ENCODE measurements at places on chromosomes 3 and 15.

- DNase-seq: no peak
These were observed 981.2 kb upstream of the CFAP20DC start for GRCh38 chr3:60030982-60031381.

- DNase-seq: no peak
These were observed 3.3 kb downstream of the P2RY14 start for GRCh38 chr3:151275091-151275490.

GRCh38 chr15:93382200-93382820, 293.3 kb upstream of the RGMA start:
- DNase-seq: no peak

GRCh38 chr3:46883054-46883829, 5.7 kb downstream of the PTH1R start:
- DNase-seq: no peak

GRCh38 chr3:183274609-183275008, 21.6 kb downstream of the B3GNT5 start:
- peak; percentile 90 for DNase-seq

GRCh38 chr3:33132019-33132360, 18.2 kb downstream of the CRTAP start:
- DNase-seq: no peak

DNA sequence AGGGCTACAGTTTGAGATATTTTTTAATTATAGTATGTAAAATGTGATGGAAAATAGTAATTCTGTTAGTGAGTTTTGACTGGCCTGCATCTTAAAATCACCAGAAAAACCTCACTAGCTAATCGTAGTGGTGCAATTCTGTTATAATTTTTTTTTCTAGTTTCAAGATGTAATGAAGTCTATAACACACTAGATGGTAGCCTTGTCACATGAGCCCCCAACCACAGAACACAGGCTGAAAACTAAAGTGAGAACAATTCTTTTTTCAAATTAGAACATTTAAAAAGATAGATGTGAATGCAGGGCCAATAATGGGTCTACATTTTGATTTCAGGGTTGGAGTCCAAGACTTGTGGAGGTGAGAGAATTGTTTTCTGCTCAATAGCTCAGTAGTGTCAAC, 83.3 kb upstream of the KCNH8 start:
- peak; percentile 14 for DNase-seq

DNA sequence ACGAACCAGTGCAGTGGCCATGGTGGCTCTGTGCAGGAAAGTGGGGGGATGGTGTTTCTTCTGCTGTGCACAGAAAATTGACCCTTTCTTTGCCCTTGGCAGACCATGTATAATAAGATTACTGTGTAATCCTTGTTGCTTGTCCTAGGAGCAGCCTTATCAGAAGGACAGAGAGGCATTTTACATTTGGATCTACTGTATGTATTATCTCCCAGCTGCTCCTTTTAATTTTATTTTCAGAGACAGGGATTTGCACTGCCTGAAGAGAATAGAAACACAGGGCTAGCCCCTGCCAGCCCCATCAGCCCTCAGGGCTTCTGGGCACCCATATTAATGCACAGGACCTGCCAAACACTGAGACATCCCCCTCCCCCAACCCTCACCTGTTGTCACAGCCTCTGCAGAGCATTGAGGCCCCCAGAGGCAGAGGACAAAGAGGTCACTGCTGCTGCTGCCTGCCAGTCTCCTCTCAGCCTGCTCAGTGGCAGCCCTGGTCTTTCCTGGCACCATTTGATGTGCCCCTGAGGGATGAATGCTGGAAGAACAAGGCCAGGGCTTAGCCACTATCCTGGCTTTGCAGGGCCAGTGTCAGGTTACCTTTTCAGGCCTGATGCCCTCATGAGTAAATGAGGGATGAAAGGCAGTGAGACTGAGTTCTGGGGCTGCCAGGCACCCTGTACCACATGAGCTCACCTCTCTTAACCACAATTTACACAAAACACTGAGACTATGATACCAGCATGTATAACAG, 533.4 kb downstream of the NTRK3 start:
- DNase-seq: peak; percentile 22

- DNase-seq: peak; percentile 11
These were observed 525.3 kb upstream of the ZNF717 start for GRCh38 chr3:76310667-76311066.

GRCh38 chr15:61851955-61852354, 208.3 kb downstream of the VPS13C start:
- DNase-seq: no peak

DNA sequence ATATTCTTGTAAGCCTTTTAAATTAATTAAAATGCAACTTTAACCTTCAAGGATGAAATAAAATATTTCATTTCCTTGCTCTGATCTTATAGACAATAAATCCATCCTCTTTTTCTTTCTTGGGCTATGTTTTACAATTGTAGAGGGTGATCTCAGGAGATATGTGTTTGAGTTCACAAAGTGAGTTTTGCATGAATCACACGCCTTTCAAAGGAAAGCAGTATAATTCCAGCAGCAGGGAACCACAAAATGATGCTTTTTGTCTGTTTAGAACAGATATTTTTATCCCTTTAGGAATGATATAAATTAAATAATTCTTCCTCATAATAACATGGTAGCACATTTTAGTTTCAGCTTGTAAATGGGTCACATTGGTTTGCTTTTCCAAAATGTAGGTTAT, 191.2 kb downstream of the SEMA6D start:
- DNase-seq: no peak

DNA sequence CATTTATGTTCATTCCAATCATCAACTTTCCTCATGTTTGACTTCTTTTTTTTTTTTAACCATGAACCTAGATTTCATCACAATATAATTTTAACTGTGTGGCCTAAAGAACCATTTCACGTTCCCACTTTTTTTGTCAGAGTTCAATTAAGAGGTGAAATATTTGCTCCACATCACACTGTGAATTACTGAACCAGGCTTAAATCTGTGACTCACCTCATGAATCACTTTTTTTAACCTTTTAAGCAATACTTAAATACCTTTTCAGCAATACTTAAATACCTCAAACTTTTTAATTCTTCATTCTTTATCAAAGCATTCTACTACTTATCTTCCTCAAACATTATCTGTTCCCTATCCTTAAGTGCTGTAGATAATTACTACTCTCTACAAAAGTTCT, 137.6 kb downstream of the SI start:
- DNase-seq: peak; percentile 27

DNA sequence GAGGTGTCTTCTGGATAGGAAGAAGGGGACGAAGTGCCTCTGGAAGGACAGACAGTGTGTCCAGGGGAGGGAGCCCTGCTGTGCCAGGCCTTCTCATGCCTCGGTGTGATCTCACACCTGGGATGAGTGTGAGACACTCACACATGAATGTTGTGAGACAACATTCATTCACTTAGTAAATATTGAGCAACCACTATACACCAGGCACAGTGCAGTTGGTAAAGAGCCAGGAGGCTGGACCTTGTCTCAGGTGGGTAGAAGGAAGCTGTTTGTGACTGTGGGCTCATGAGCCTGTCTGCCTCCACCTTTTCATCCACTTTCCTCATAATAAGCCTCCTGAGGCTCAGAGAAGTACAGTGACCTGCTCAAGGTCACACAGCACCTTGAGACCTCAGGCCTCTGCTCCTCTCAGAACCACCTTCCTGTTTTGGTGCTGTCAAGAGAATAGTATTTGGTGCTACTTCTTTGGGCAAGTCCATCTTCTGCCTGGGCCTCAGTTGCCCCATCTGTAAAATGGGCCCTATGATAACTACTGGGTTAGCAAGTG, 20.9 kb downstream of the SLC6A6 start:
- peak; percentile 94 for DNase-seq

- DNase-seq: no peak
These were observed 14.0 kb downstream of the VPS13C start for GRCh38 chr15:62046078-62046743.

DNA sequence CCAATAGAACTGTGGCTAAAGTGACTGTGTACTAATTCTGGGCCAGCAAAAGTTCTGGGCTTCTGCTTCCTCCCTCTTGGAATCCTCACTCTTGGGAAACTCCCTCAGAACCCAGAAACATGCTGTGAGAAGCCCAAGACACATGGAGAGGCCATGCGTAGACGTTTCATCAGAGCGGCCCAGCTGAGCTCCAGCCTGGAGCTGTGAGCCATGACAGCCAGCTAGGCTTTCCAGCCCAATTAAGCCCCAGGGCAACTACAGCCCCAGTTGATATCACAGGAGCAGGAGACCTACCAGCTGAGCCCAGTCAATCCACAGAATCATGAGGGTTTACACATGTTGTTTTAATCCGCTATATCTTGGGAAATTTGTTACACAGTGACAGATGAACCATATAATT, 43.6 kb upstream of the CNOT10 start:
- no peak for DNase-seq

- no peak for DNase-seq
These were observed 43.4 kb downstream of the NR2C2 start for GRCh38 chr3:14990780-14991148.

DNA sequence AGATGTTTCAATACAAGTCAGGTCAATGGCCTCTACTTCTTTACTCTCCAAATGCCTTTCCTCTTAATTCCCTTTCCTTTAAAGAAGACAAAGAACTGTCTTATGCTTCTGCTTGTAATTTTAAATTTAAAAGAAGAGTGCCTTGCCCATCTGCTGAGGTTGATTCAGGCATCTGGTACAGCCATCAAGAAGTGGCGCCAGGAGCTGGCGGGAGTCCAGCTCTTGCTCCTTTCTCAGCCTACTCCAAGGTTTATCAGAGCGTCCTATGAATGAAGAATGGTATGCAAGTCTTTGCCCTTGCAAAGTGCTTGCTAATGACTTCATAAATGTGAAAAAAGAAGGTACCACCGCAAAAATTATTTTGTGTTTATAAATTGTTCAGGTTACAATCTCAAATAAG, 294.6 kb upstream of the TGFBR2 start:
- no peak for DNase-seq

DNA sequence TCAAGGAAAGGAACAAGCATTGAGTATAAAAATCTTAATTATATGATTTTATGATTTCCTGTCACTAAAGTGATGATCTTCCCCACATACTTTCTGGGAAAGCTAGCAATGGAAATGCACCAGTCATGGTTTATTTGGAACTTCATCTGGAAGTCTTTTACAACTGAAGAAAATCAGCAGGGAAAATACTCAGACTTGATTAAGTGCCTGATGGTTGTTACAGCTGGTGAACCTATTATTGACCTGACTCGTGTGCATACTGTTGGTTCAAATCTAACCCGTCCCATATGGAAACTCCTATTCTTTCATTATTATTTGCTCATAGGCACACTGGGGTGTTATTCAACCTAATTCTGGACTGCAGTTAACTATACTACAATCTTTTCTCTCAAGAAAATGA, 701.8 kb upstream of the CCDC54 start:
- no peak for DNase-seq

- peak; percentile 71 for DNase-seq
These were observed 18.3 kb upstream of the FOXP1 start for GRCh38 chr3:71601811-71602210.

DNA sequence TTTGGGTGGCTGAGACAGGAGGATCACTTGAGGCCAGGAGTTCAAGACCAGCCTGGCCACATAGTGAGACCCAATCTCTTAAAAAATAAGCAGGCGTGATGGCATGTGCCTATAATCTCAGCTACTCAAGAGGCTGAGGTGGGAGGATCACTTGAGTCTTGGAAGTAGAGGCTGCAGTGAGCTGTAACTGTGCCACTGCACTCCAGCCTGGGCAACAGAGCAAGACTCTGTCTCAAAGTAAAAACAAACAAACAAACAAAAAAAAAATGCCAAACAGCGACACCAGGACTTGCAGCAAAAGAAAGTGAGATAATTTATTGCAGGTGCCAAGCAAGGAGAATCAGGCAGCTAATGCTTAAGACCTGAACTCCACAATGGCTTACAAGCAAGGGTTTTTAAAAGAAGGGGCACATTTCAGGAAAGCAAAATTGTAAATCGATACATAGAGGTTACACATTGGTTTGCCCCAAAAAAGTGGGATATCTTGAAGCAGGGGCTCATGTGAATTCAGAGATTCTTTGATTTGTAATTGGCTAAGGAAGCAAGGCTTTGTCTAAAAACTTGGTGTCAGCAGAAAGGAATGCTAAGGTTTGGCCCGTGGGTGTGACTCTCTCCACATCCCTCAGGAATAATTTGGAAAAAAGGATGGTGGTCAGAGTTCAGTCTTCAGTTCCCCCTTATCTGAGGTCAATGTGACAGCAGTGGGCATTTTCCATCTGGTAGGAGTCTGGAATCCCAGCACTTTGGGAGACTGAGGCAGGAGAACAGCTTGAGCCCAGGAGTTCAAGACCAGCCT, 5.2 kb upstream of the MPI start:
- peak; percentile 54 for DNase-seq

GRCh38 chr15:21269121-21269520, 171.2 kb downstream of the POTEB3 start:
- no peak for DNase-seq

- DNase-seq: peak; percentile 3
These were observed 901 bp upstream of the CLN6 start for GRCh38 chr15:68230157-68231100.

All from PC-3 (cell line).